Frontal cortex (tissue), 4 donors: ENCODE measurements at places on chromosomes 2 and 18.

- DNase-seq, result no peak
These were observed 800 bp downstream of the TTC21B start for GRCh38 chr2:165952741-165953211.

DNA sequence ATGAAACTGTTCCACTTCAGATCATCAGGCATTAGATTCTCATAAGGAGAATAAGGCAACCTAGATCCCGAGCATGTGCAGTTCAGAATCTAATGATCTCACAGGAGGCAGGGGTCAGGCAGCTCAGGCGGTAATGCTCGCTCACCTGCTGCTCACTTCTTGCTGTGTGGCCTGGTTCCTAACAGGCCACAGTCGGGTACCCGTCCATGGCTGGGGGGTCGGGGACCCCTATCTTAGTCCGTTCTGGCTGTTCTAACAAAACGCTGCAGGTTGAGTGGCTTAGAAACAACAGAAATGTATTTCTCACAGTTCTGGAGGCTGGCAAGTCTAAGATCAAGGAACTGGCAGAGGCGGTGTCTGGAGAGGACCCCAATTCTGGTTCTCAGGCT is 79.2 kb downstream of the ASB1 start:
- DNase-seq, result no peak

- DNase-seq, result no peak
These were observed 164.1 kb downstream of the GALNT14 start for GRCh38 chr2:30974092-30974491.

DNA sequence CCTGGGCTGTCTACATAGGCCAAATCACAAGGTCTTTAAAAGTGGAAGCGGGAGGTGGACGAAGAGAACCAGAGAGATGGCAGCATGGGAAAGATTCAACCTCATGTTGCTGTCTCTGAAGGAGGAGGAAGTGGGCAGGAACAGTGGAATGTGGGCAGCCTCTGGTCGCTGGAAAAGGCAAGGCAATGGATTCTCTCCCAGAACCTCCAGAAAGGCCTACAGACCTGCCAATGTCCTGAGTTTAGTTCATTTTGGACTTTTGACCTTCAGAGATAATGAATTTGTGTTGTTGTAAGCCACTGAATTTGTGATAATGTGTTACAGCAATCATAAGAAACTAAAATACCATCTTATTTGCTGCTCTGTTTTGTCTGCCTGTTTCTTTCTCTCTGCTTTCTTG is 122.5 kb downstream of the RNF152 start:
- DNase-seq, result no peak

GRCh38 chr2:23384551-23385343 is at the start of gene KLHL29:
Gene KLHL29 (plus strand): TSS chr2:23385179. CDS start chr2:23562197, 177,018 bp downstream.
- DNase-seq, result peak; percentile 95

DNA sequence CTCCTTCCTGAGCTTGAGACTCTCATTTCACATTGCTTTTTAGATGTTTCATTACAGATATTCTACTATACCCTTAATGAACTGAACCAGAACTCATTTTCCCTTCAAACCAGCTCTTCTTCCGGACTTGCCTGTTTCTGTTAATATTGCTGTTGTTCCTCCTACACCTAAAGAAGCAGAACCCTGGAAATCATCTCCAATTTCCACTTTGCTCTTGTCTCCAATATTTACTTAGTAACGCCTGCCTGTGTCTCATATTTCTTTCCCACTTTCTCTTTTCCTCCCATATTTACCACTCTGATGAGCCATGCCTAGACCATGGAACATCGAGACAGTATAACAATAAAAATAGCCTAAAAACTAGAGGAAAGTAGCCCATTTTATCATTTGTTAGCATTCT is 17.9 kb upstream of the GMCL1 start:
- DNase-seq, result no peak

GRCh38 chr2:169221745-169222369 is 140.5 kb downstream of the LRP2 start:
- peak; percentile 10 for DNase-seq

DNA sequence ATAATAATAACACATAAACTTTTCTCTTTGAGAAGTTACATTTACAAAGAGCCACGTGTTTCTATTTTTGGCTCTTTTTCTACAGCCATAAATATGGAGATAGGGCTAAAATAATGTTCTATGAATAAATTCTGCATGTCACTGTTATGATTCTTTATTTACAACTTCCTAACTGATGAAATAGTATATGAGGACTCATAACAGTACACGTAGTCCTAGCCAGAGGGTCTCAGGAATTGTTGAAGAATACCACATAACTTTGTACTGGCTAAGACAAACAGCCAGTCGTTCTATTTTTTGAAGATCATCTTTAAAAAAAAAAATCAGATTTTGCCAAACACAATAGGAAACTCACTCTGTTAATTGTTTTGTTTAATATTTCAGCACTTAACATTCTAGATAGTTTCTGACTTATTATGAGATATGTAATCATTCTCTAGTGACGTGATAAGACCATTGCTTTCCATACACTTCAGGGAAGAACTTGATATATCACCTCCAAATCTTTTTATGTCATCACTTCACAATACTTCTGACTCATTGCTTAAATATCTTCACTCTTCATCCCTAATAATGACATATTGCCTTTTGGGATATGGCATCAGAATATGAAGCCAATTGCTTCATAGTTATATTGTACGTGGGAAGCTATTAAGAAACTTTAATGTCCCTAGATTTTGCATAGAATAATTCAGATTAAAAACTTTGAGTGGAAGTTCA is 256.1 kb downstream of the XIRP2 start:
- DNase-seq, result no peak

- no peak for DNase-seq
These were observed 41.2 kb downstream of the KIAA2012 start for GRCh38 chr2:202114291-202114690.

GRCh38 chr2:233532971-233533370 is 33.6 kb downstream of the USP40 start:
- DNase-seq, result no peak

- DNase-seq, result no peak
These were observed 62.2 kb downstream of the SPIRE1 start for GRCh38 chr18:12595571-12596255.

DNA sequence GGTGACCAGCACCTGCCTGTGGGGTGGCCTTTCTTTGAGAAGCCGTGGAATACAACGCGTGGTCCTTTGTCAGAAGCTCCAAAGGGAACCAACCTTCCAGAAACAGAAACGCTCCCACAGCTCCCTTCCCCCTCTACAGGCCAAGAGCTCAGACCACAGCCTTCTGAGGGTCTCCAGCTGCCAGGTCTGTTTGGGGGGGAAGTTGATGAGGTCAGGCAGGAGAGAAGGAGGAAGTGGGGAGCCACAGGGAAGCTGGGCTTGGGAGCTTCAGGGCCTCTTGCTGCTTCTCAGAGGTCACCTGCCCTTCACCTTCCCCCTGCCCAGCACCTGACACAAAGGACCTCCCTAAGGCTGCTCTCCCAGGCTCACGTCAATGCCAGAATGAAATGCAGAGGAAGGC is 287.7 kb upstream of the ID2 start:
- no peak for DNase-seq

GRCh38 chr18:21439431-21439846 is 161.1 kb downstream of the ESCO1 start:
- no peak for DNase-seq

GRCh38 chr2:101140237-101140636 is 10.9 kb downstream of the TBC1D8 start:
- no peak for DNase-seq

- DNase-seq, result no peak
These were observed 145.6 kb downstream of the FAM161A start for GRCh38 chr2:61707984-61708852.

DNA sequence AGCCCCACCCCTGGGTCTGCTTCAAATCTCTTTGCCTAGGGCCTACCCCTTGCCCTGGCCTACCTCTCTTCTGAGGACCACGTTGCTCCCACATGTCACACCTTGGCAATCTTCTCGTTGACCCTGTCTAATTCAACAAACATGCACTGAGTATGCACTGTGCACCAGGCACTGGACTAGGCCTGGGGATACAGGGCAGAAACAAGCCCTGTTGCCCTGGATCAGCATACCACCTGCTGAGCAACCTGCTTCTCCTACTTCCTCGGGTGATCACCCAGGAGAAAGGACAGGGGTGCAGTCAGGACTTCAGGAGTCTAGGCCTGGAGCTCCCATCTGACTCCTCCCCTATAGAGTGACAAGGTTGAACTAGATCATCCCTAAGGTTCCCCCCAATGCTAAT is 9.7 kb downstream of the WNT10A start:
- peak; percentile 7 for DNase-seq

GRCh38 chr2:3447789-3448317 is 68.4 kb downstream of the TRAPPC12 start:
- no peak for DNase-seq

GRCh38 chr2:197211881-197212342 is 98.7 kb downstream of the ANKRD44 start:
- no peak for DNase-seq

DNA sequence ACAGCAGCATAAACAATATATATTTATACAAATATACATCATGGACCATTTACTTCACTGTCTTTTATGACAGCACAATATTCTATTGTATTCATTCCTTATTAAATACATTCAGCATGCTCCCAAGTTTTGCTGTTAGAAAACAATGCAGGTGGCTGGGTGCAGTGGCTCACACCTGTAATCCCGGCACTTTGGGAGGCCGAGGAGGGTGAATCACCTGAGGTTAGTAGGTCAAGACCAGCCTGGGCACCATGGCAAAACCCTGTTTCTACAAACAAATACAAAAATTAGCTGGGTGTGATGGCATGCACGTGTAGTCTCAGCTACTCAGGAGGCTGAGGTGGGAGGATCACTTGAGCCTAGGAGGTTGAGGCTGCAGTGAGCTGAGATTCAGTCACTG is 39.0 kb downstream of the NPC1 start:
- no peak for DNase-seq

DNA sequence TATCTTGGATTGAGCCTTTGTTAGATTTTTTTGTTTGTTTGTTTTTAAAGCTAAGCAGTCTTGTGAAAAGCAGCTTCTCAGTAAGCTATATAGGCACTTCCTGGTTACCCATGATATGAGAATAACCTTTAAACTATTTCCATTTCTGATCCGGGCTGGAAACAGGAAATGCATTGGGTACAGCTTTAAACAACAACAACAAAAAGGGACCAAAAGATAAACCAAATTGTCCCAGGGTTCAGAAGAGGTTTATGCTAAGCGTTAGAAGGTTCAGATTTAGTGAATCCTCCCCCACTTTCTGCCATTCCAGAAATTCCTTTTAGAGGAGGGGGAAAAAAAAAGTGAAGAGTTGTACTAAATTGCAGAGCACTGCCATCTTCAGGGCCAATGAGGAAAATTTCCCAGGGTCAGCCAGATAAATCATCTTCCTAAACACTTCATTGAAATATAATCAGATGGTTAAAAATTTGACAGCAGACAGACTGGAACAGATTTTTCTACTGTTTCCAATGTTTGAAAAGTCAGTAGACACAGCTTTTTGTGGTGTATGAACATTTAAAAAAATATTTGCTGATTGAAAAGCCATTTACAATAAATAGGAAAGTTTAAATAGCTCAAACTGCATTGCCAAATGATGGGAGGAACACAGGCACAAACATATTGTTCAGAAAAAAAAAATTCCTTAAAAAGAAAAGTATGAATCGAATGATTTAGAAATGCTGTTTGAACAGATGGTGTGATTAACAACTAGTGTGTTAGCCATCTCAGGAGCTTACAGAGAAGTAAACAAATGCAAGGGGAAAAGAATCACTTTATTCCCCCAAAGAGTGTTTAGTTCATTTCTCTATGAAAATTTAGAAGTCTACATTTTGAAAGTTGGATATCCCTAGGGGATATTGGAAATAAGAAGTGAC is 189.9 kb upstream of the TANK start:
- DNase-seq, result no peak

GRCh38 chr2:160911258-160911657 is 249.0 kb upstream of the TANK start:
- DNase-seq, result no peak

DNA sequence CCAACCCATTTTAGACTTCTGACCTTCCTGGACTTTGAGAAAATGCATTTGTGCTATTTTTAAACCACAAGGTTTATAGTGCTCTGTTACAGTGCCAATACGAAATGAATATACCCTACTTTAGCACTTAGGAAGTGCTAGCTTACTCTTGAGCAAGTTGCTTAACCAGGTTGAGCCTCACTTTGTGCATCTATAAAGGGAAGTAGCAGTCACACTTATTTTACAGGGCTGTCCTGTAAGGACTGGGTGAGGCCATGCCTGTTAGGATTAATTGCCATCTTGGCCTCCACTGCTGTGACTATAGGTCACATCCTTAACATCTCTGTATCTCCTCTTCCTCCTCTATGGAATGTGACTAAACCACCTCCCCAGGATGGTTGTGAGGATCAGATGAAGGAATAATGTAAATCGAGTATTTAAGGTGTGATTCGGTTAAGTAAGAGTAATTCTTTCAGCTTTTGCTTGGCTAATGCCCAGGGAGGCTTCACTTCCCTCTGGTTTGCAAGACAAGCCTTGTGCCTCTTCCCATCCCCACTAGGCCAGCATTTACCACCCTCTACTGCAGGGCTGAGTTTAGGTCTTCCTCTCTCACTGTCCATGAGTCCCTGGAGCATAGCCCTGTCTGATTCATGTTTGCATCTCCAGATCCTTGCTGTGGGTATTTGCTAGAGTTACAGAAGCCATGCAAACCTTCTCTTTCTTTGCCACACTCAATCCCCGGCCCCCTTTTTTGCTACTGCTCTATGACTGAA is 341.2 kb downstream of the ZNF521 start:
- no peak for DNase-seq

DNA sequence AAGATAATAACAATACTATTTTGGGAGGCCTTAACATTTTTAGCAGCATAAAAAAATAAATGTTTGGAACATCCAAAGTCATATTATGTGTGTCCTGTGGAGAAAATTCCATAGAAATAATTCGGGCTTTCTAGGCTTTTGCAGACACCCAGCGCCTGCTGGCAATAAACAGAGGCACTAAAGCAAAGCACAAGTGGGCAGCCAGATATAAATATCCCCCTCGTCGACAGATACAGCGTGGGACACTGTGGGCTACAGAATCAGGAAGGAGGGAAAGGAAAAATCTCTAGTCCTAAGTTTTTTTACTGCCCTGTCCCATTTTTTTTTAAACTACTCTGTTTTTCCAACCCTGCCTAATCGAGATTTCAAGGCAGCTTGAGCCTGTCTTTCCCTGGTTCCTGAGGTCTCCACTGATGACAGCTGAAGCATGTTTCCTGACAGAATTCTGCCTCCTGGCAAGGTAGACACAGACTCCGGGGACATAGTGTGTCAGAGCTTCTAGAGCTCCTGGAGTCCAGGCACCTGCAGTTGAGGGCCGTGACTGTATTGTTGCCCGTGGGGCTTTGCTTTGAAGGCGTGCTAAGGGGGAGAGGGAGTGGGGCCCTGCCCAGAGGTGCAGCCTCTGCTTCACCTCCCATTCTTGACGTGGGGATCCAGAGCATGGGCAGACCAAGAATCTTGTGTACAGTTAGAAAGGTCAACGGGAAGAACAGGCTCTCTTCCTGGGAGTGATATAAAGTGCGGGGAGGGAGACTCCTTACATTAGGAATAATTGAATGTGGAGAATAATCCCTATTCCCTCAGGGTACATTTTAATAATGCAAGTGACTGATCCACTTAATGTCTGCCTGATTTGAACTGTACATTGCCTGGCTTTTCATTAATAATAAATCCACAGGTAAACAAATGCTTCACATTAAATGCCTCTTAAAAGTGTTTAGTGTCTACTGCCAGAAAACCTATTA is 232.3 kb downstream of the DCC start:
- no peak for DNase-seq
